ENCODE measurements at places on chromosomes 4 and X.

- DNase-seq, result no peak
Measured at GRCh38 chr4:119659576-119659975, 31.0 kb upstream of the PDE5A start.

DNA sequence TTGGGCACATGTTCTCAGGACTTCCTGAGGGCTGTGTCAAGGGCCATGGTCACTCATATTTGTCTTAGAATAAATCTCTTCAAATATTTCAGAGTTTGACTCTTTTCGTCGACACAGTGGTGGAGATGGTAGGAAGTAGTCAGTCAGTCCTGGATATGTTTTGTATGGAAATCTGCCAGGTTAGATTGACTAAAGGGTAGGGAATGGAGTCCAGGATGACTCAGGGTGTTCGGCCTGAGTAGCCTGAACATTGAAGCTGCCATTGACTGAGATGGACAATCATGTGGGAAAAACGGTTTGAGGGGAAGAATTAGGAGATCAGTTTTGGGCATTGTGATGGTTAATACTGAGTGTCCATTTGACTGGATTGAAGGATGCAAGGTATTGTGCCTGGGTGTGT lies 177.1 kb upstream of the CENPE start:
- DNase-seq, result no peak

- DNase-seq, result no peak
Measured at GRCh38 chr4:126431049-126431448, 1116.3 kb downstream of the FAT4 start.

- no peak for DNase-seq
Measured at GRCh38 chr4:4440333-4441061, 53.6 kb downstream of the NSG1 start.

- DNase-seq, result no peak
Measured at GRCh38 chr4:180674619-180675358, 1568.4 kb upstream of the TENM3 start.

DNA sequence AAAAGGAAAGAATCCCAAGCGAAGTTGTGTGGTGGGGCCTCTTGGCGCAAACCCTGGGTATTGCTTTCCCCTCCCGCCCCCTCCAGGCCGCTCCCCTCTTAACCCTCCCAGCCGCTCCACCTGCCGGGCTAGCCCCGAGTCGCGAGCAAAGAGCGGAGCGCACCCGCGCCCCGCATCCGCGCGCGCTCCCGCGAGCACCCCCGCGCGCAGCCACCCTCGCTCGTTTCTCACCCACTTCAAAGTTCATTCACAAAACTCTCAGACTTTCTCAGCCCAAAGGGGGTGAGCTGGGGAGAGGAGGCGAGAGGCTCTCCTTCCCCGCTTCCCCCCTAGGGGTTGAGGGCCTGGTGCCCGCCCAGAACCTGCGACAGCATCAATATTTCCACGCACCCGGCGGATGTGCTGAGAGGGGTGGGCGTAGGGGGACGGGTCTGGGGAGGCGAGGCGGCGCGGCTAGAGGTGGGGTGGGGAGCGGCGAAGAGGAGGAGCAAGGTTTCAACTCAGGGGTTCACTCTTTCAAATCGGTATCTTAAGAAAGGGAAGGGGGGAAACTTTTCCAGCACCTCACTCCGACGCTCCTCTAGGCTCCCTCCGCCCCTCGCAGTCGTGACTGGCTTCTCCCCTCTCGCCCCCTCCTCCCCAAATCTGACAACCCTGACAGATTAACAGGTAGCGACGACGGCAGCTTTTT lies 1.8 kb downstream of the MAML3 start:
- peak; percentile 76 for DNase-seq

DNA sequence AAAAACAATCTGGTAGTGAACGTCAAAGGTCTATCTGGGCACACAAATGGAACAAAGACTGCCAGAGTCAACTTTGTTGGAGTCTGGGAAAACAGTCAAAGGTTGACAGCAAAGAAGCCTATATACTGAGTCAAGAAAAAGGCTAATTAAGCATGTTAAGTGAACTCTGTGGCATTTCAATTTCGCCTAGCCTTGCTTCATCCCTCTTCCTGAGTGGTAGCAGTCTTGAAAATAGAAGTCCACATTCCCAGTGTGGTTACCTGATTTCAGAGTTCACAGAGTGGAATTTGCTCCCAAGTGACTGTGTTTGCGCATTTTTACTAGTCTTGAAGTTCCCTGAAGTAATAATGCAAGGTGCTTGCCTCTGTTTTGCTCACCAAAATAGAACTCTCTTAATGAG lies 760.0 kb downstream of the FSTL5 start:
- DNase-seq, result no peak

- no peak for DNase-seq
Measured at GRCh38 chr4:40552536-40552935, 77.1 kb downstream of the RBM47 start.

- no peak for DNase-seq
Measured at GRCh38 chrX:153019166-153019565, 25.2 kb upstream of the PNMA5 start.

- no peak for DNase-seq
Measured at GRCh38 chr4:155371432-155372043, 5.2 kb downstream of the MAP9 start.

DNA sequence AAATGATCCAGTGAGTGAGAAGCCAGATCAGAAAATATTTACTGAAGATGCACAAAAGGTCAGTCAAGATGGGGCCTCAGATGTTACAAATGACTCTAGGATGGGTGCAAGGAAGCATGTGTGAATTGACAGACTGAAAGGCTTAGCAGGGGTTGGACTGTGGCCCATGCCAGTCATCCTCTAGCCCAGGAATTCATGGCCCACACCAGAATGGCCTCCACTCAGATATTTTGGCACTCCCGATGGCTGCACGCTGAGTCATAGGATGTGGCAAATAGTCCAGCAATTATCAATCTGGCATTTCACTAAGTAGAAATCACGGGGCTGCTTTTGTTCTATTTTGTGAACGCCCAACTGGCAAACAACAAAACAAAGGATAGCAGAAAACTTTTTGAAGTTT lies 406.5 kb downstream of the IQCM start:
- DNase-seq, result no peak

- no peak for DNase-seq
Measured at GRCh38 chr4:21469438-21470300, 478.9 kb downstream of the KCNIP4 start.

GRCh38 chr4:127045861-127046260 lies 586.9 kb upstream of the INTU start:
- no peak for DNase-seq

GRCh38 chrX:150225756-150226155 lies 137.4 kb upstream of the MAMLD1 start:
- DNase-seq, result no peak

DNA sequence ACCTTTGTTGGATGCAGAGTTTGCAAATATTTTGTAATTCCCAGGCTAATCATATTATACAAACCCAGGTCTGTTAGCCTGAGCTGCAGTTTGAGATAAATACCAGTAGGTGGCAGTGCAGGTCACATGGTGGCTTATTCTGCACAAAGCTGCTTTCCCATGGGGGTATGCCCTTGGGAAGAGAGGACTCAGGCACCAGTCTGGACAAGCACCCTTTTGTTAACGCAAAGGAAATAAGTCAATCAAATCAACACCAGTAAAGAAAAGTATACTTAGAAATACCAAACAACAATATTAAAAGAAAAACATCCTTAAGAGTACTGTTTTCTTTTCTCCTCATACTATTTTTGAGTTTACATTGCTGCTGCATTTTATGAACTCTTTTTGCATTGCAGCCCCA lies 389.0 kb upstream of the ZFP42 start:
- DNase-seq, result no peak

DNA sequence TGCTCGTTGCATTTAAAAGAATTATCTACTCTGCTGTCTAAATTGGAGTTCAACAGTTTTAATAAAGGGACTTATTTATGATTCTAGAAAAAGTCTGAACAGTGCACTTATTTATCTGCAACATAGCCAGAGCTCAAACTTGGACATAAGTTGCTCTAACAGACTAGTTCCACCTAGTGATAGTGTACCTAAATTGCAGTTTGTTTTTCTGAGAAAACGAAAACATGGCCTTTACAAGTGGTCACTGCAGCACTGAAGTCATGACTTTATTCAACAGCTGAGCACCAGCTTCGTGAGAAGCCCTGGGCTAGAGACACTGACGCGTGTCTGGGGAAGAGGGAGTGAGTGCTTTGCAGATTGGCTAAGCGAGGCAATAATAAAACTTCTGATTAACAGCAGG lies 77.3 kb upstream of the IGSF1 start:
- no peak for DNase-seq

- DNase-seq, result no peak
Measured at GRCh38 chr4:156992943-156993342, 21.3 kb upstream of the PDGFC start.

GRCh38 chrX:10819973-10820372 lies 199.6 kb upstream of the MID1 start:
- DNase-seq, result no peak

GRCh38 chr4:8168832-8169598 lies 10.4 kb upstream of the ABLIM2 start:
- DNase-seq, result no peak

- DNase-seq, result no peak
Measured at GRCh38 chr4:55458611-55459010, 62.9 kb downstream of the TMEM165 start.

GRCh38 chr4:19213388-19213787 lies 1038.3 kb upstream of the SLIT2 start:
- DNase-seq, result no peak

DNA sequence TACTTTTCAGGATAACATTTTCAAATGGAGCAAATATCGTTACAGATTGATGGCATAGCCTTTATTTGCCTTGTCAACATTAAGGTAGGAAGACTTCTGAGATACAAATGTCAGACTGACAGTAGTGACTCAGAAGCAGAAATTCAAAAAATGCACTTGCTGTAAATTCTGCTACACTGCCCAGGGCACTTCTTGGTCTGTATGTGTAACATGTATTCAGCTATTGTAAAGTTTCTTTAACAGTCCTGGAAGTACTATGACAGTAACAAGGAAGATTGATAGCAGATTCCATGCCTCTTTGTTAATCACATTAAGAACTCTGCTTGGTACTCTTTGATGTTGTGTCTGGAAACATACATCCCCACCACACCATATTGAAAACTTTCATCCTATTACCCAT lies 69.6 kb upstream of the PCDH18 start:
- DNase-seq, result no peak

DNA sequence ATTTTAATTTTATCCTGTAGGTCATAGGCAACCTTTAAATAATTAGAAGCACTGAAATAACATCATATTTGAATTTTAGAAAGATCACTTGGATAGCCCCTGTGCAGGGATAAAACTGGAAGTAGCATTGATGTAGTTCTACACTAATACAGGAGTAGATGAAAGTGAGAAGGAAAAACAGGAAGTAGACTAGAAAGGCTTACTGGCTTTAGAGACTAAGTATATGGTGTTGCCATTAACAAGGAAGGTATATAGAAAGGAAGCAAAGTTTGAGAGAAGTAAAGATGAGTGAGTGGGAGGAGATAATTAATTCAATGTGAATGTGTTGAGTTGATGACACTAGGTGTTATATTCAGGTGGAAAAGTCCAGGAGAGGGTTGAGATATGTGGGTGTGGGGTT lies 73.1 kb upstream of the EPGN start:
- no peak for DNase-seq

DNA sequence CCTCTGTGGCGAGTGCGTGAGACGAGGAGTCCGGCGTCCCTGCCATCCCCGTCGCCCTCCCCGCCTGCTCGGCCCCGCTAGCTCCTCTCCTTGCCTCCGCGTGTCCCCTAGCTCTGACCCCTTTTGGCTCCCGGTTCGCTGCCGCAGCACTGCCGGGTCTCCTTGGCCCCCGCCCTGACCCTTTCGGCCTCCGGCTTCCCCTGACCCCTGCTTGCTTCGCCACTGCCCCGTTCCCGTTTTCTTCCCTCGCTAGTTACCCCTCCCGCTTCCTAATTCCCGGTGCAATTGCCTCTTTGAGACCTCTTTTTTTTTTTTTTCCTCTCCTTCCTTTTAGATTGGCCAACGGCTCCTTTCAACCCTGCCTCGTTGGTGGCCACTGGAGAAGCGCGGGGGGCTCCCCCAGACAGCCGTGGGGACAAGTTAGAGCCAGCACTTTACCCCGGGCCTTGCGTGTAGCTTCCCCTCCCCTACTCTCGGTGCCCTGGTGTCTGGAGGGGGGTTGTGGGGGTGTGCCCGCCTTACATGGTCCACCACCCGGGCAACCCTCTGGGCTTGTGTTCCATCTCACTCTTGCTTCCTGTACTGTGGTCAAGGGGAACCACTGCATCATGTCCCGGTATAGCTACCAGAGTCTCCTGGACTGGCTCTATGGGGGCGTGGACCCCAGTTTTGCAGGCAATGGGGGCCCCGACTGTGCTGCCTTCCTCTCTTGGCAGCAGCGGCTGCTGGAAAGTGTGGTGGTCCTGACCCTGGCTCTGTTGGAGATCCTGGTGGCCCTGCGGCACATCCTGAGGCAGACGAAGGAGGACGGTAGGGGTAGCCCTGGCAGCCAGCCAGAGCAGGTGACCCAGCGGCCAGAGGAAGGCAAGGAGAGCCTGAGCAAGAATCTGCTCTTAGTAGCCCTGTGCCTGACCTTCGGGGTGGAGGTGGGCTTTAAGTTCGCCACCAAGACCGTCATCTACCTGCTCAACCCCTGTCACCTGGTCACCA lies 548 bp downstream of the TMEM164 start:
- peak; percentile 4 for DNase-seq

GRCh38 chr4:155948541-155948940 lies 5.1 kb downstream of the CTSO start:
- DNase-seq, result no peak

DNA sequence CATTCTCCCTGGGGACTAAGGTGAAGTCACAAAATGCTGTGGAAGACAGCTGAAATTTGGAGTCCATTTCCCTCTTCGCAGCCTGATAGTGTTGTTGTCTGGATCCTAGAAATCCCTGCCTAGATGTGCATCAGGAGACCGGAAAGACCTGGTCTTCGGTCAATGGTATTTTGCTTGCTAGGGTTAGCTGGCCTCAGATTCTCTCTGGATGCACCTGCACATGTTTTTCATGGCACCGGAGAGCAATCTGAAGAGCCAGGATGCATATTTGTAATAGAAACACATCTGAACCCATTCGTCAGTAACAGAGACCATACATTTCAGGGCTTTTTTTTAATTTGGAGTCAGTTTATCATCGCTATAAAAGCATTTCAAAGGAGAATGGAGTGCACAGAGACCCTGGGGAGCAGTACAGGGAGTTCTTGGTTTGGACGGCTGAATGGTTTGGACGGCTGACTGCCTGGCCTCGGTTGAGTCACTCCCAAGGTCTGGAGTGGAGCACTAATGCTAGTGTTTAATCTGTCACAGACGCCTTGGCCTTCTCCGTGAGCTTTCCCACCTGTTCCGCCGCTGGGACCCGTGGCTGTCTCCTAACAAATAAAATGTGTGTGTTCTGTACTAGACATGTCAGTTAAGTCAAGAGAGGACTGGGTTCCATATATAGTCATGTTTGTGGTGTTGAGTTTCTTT lies 7.5 kb upstream of the PDLIM3 start:
- no peak for DNase-seq

GRCh38 chr4:151644622-151645021 lies 116.2 kb downstream of the GATB start:
- no peak for DNase-seq

GRCh38 chr4:185538806-185539205 lies 3.5 kb upstream of the PDLIM3 start:
- no peak for DNase-seq

Data from activated gamma-delta T cell treated with Interleukin-2 at 50 U/mL for 16 hours (primary cell).